Astrocyte of the spinal cord (primary cell): ENCODE measurements at places on chromosomes 4 and X.

- no peak for DNase-seq
These were observed 485.3 kb upstream of the PITX2 start for GRCh38 chr4:111108153-111108552.

- no peak for DNase-seq
These were observed 527 bp downstream of the NOA1 start for GRCh38 chr4:56976837-56977320.

DNA sequence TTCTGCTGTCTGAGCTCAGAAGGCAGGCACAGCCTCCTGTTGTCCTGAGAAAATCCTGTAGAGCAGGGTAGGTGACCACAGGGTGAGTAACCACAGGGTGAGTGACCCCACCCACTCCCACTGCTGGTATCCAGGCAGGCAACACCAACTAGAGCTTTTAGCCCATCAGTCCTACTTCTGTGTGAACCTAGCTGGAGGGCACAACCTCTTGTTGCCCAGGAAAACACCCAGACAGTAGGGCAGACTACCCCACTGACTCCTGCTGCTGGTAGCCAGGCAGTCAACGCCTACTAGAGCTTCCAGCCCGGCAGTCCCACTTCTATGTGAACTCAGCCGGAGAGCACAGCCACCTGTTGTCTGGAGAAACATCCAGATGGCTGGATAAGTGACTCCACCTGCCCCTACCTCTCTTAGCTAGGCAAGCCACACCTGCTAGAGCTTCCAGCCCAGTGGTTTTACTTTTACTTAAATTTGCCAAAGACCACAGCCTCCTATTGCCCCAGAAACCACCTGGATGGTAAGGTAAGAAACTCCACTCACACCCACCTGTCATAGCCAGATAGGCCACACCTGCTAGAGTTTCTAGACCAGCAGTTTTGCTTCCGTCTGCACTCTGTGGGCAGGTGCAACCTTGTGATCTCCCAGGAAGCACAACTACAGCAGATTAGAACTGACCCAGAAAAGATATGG is 371.6 kb downstream of the INPP4B start:
- DNase-seq, result no peak

DNA sequence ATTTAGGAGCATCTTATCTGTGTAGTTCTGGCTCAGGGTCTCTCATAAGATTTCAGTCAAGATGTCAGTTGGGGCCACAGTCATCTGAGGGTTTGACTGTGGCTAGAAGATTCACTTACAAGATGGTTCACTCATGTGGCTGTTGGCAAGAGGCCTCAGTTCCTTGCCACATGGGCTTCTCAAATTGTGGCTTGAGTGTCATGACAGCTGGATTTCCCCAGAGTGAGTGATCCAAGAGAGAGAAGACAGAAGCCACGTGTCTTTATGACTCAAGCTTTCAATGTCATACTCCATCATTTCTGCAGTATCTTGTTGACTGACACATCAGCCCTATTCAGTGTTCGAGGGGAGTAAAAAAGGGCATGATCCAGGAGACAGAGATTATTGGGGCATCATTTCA is 131.3 kb upstream of the AP1S2 start:
- no peak for DNase-seq

- DNase-seq, result no peak
These were observed 64.9 kb downstream of the KLHL4 start for GRCh38 chrX:87582453-87582852.

DNA sequence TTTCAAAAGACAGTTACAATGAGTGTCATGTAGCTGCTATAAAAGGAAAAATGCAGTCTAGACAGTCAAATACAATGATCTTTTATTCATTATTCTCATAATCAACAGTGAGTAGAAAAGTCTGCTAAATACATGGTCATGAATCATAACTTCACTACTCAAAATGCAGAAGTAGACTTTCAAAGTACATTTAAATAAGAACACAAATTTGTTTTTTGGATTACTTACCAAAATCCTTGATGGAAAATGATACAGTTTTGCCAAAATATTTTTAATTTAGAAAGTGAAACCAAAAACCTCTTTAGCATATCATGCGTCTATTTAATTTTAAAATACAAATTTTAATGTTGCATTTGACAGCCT is 4.9 kb downstream of the ACSL4 start:
- DNase-seq, result no peak

DNA sequence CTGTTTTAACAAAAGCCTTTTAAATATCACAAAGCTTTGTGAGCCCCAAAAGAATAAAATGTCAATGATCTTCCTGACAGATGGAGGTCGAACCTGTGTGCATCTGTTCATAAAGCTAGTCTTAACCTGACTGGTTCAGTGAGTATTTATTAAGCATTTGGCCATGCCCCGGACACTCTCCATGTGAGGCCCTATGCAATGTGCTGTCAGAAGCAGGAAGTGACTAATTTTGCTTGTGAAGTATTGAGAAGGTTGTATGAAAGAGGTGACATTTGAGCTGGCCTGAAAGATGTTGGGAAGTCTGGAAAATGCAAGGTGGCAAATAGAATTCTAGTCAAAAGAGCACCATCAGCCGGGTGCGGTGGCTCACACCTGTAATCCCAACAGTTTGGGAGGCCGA is 171.4 kb downstream of the MSL3 start:
- DNase-seq, result no peak

DNA sequence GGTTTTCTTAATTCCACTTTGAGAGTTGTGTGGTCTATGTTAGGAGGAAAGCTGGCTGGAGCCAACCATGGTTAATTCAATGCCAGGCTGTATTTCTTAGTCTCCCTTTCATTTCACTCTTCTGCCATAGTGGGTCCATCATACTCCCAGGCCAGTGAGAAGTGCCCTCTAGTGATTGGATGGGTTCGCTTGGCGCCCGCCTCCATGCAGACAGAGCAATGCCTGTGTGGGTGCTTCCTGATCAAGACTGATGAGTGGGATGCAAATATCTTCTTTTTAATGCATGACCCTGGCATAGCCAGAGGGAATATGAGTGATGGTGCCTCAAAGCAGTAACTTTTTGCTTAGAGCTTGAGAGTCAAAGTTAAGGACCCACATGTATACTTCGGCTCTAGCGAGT is 6.4 kb downstream of the BMX start:
- DNase-seq, result no peak

DNA sequence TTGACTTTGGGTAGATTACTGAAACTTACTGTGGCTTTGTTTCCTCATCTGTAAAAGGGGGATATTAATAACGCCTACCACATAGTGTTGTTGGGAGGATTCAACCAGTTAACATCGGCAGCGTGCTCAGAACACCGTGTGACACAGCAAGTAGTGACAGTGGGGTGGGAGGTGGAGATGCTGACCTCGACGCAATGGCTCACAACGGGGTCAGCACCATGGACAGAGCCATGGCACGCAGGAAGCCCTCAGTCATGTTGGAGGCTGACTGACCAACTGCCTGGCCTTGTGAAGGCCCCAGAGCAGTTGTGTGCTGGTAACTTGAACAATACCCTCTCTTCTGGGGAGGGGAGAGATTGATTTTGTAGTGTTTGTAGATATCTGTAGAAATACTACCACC is 93.2 kb downstream of the WFS1 start:
- no peak for DNase-seq

DNA sequence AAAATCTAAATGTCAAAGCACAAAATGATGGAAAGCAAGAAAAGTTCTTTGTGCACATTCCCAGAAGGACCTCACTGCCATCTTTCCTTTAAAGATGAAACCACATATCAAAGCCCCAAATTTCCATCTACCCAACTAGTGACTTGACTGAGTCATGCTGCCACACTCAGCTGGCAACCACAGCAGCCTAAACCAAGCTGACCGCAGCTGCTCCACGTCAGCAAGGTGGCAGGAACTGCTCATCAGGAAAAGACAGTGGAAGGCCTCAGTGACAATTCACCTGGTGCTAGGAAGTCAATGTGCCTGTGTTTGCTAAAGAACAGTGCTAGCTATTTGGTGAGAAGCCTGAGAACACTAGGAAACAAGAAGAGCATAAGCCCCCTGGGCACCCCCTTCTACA is 26.1 kb downstream of the ACOX3 start:
- no peak for DNase-seq

- DNase-seq, result no peak
These were observed 433.8 kb upstream of the FAT1 start for GRCh38 chr4:187157380-187157958.

GRCh38 chrX:134026565-134027311 is 41.3 kb upstream of the GPC3 start:
- DNase-seq, result peak; percentile 18

GRCh38 chr4:1748465-1748995 is 27.2 kb downstream of the TACC3 start:
- DNase-seq, result peak; percentile 58

DNA sequence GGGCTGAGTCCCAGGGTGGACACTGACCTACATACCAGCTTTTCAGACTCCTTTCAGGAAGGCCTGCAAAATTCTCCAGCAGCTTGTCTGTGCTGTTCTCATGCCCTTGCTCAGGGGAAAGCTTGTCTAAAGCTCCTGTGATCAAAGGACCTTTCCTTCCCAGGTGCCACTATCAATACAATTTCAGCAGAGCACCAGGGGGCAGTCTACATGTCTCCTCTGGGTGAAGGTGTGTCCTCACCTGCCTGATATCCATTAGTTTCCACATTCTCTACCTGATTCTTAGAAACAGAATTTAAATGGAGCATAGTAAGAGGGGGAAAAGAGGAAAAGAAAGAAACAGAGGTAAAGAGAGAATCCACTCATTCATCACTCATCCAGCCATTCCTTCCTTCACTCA is 114.2 kb downstream of the PPARGC1A start:
- DNase-seq, result no peak

DNA sequence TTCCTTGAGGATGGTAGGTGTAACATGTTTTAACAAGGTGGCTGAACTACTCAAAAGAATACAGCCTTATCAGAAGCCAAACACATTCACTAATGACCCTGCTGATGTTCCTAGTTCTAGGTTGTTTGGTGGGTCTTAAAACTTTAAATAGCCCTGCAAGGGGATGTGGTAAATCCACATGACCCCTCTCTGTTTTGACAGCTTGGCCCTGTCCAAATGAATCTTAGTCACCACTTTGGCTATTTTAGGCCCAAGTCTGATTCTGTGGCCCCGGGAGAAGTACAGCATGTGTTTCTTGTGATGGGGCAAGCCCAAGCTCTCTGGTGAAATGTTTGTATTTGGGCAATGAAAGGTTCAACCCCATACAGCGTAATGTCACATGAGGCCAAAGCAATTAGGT is 54.5 kb upstream of the GPR34 start:
- DNase-seq, result peak; percentile 58

- peak; percentile 68 for DNase-seq
These were observed 110.4 kb upstream of the EDNRA start for GRCh38 chr4:147370473-147370872.

GRCh38 chr4:139669890-139670289 is 4.3 kb downstream of the MGST2 start:
- no peak for DNase-seq

- no peak for DNase-seq
These were observed 5.2 kb downstream of the TSPYL2 start for GRCh38 chrX:53087388-53087831.

DNA sequence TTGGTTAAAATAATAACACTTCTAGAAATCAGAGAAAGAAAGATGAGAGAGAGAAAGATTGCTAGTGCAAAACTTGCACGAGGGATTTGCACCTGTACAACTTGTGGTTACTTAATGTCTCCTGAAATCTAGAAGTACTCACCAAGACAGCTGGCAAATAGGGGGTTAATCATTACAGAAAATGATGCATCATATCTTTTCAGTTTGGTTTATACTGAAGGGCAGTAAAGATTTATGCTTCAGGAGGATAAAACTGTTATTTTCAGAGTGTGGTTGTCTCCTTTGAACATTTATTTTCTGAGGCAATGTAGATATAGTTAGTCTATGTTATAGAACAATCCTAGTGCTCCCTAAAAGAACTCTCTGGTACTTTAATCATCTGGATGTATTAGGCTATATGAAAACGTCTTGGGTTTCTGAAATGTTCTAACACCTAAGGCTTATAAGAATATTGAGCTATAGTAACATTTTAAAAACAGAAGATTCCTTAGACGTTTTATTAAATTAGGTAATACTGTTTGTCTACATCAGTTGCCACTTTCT is 13.3 kb downstream of the ATOH1 start:
- no peak for DNase-seq

DNA sequence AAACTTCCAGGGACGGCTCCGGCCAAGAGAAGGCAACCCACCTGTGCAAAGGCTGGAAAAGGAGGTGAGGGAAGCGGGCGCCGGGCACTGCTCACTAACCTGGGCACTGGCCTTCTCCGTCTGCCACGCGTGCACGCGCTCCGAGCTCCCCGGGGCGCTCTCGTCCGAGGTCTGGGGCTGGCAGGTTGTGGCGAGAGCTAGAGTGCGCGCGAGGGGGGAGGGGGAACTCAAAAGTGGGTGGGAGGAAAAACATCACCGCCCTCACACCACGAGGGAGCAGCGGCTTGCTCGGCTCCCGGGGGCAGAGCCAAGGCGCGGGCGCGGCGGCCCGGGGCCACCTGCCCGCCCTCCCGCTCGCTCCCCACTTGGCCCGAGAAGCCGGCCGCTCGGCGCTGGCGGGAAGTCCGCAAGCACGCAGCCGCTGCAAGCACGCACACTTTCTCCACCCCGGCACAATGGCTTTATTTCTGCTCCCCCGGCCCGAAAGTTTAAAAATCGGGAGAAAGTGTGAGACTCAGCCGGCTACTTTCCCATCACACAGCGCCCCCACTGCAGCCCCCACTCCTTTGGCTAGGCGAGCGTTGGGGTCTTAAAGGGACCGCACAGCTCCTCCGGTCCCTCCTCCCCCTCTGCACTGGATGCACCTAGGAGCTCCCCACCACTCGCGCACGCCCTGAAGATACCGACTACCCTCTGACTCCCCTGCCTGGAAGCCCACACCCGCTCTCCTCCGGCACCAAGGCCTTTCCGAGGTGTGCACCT is at the start of gene CHRDL1:
TSS of gene CHRDL1 (minus strand) at position 173 of the 762 bp plus-strand sequence. CDS start 3,636 bp downstream, outside the sequence.
- peak; percentile 40 for DNase-seq

DNA sequence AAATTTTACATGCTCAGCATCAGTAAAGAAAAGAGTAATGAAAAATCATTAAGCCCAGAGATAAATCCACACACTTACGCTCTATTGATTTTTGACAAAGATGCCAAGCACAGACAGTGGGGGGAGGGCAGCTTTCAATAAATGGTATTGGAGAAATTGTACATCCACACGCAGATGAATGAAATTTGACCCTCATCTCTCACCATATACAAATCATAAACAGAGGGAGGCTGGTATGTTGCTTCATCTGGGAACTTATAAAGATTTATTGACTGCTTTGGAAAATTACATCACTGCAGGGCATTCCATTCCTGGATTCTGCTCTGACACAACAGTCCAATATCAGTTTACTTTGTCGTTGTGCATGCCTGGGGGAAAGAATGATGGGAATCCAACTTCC is 58.4 kb upstream of the XAGE1A start:
- DNase-seq, result no peak

DNA sequence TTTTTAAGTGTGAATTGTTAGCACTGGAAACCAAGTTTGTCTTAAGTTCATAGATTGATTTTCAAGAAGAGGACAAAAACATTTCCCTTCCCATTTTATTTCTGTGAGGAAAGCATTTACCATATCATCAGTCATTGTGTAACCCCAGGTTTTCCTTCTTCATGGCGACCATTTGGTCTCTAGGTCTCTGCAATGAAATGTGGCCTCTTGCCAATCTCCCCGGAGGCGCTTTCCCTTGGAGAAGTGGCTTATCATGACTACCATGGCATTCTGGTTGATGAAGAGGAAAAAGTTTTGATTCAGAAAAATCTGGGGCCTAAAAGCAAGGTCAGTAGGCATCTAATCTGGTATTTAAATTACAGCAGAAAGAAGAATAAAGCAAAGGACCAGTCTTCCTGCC is 54.4 kb downstream of the ADD1 start:
- DNase-seq, result no peak

GRCh38 chr4:30619679-30620078 is 100.5 kb upstream of the PCDH7 start:
- DNase-seq, result peak; percentile 29

GRCh38 chr4:37320513-37321235 is 76.1 kb downstream of the NWD2 start:
- DNase-seq, result no peak
